ENCODE measurements at places on chromosomes 11 and 22.

DNA sequence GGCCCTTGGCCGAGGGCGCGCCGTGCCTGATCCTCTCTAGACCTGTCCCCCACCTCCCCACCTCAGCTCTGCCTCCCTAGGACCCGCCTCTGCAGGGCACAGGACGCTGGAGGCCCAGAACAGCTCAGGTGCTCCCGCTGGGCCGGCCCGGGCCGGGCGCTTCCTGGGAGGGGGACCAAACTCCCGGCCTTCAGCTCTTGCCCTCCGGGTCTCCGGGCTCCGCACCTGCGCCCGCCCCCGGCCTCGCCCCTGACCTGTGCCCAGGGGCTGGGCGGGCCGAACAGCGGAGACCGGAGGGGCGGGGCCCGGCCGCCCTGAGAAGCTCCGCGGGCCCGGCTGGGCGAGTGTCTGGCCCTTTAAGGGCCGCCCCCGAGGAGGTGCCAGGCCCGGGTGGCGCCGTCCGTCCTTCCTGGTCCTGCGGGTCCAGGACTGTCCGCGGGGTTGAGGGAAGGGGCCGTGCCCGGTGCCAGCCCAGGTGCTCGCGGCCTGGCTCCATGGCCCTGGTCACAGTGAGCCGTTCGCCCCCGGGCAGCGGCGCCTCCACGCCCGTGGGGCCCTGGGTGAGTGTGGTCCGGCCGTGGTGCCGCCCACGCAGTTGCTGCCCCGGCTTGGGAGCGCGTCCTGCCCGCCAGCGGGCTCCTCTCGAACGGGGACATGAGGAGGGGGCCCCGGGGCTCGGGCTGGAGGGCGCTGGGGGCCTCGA, at the start of gene SSH3:
Gene SSH3 (plus strand): TSS at position 399 of the 703 bp plus-strand sequence. CDS start 96 bp downstream, at position 495.
- no peak for DNase-seq

- no peak for DNase-seq
Measured at GRCh38 chr11:117663821-117664220, 133.2 kb downstream of the DSCAML1 start.

- no peak for DNase-seq
Measured at GRCh38 chr11:93089474-93090102, 108.2 kb downstream of the SLC36A4 start.

DNA sequence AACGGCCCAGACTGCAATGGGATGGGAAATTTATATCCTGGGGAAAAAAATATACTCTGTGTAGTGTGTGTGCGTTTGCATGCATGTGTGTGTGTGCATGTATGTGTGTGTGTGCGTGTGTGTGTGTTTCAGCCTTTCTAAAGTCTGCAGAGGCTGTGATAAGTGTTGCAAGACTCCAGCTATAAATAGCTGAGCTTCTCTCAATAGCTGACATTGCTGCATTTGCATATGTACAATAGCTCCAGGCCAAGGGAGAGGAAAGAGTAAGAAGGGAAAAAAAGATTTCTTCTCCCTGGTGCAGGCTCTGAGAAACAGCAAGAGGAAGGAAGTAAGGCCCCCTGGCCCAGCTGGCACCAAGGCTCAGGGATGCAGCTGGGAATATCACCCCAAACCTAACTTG, 483.0 kb downstream of the MN1 start:
- no peak for DNase-seq

GRCh38 chr11:119365071-119365591, 16.4 kb downstream of the USP2 start:
- DNase-seq: no peak

DNA sequence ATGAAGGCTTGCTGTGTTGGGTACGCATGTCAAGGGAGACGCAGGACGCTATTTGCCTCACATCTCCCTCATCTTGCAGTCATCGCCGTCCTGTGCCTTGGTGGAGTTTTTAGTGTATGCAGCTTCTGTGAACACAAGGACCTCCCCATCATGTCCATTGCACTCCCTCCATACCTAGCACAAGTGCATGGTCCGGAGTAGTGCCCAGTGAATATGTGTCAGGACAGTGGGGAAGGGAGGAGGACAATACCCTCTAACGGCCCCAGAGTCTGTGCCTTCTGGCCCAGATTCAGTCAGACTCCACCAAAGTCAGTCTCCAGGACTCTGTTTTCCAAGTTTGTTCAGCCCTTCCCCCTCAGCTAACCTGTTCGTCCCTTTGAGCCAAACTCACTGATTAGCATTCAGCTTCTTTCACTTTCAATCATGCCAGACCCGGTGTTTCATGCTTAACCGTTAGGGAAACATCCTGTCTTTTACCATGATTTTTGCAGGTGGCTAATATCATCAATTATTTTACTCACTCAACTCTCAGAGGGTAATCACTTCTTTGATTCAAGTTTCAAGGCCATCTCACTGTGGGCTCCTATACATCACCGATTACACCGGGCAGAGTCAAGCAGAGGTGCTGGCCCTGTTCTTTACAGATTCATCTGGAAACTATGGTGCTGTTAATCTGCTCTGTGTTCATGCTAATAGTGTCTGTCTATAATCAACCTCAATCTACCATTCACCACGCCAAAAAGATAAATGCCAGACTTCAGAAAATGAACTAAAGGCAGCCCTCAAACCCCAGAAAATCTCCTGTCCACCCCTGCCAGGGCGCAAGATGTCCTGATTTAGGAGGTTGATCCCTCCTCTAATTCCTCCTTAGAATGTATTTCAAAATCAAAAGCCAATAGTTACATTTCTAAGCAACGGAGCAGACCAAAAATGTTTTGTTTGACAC, 156.5 kb downstream of the RRAS2 start:
- DNase-seq: no peak

DNA sequence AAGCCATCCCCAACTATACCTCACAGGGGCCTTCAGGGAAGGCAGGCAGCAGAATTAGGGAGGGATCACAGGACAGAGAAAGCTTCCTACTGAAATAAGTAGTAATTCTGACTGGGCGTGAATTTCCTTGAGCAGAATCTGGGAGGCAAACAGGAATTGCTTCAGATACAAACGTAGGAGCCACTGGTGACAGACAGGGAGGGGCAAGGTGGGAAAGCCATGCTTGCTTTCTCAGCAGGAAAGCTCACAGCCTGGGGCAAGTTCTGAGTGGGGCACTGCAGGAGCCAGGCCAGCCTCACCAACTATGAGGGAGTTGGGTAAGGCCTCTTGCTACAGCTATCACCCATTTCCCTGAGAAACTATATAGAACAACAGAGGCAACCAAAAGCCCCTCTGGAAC, 43.6 kb downstream of the ARHGAP32 start:
- DNase-seq: no peak

DNA sequence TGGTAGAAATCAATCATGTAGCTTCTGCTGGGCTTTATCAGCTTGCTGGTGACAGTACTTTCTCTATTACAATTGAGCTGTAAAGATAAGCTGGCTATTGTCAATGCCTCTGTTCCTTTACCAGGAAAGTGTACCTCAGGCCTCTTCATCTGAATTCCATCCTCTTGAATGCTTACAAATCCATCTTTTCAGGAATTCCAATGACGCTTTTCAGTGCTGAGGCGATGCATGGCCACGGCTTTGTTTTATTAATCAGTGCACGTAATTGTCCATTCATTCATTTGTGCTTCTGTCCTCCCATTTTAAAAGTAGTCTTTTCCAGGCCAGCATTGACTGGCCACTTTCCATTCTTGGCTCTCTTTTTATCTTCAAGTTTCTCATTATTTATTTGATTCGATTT, 202.0 kb downstream of the PGR start:
- no peak for DNase-seq

GRCh38 chr11:73200256-73200655, 17.8 kb upstream of the P2RY2 start:
- no peak for DNase-seq

- DNase-seq: no peak
Measured at GRCh38 chr11:65204646-65205601, 23.2 kb downstream of the CAPN1 start.

GRCh38 chr11:92267278-92267677, 42.7 kb downstream of the FAT3 start:
- no peak for DNase-seq

DNA sequence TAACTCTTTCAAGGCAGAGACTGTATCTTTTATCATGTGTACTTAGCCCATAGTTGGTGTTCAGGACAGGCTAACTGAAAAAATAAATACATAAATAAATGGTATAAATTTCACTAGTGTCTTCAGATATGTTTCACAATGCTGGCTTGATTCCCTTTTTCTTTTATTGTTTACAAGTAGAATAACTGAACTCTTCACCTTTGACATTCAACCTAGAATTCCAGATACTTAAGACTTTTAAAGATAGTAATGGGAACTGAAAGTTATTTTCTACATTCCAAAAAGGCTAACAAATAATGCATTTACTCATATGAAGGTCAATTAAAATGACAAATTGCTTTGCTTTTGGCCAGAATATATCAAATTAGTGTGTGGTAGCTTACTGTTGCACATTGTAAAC, 411.3 kb upstream of the TENM4 start:
- no peak for DNase-seq

All from central memory CD8-positive, alpha-beta T cell (primary cell).